CD4-positive, alpha-beta T cell (primary cell): ENCODE measurements at places on chromosomes 3 and 15. TPM values are rescaled to one million over a fixed set of nuclear protein-coding genes. Genes with fewer than 3 reads are reported as not detected.

Gene RPLP1
- 2,615 TPM for total RNA-seq

DNA sequence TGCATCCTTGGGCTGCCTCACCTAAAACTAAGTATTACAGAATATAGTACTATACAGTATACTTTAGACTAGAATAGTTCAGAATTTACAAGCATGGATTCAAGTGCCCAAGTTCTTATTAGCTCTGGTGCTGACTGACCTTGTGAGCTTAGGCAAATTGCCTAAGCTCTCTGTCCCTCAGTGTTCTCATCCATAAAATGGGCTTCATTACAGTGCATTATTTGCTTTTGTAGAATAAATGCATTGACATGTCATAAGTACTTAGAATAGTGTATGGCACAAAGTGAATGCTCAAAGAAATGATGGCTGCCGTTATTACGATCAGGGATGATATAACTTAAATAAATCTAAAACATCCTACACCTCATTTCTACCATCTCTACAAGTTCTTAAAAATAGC lies 269.7 kb downstream of the FOXP1 start:
- no peak for DNase-seq
- H3K4me1 ChIP-seq: peaks cover 15% of the 10 kb centered on the region
- no peak overlapping the region for H3K4me3 ChIP-seq
- peaks cover 6% of the 10 kb centered on the region for H3K36me3 ChIP-seq
- H3K27me3 ChIP-seq: no peaks in the 10 kb centered on the region

GRCh38 chr3:193052354-193053045 lies 134.8 kb upstream of the MB21D2 start:
- no peak overlapping the region for H3K27ac ChIP-seq

DNA sequence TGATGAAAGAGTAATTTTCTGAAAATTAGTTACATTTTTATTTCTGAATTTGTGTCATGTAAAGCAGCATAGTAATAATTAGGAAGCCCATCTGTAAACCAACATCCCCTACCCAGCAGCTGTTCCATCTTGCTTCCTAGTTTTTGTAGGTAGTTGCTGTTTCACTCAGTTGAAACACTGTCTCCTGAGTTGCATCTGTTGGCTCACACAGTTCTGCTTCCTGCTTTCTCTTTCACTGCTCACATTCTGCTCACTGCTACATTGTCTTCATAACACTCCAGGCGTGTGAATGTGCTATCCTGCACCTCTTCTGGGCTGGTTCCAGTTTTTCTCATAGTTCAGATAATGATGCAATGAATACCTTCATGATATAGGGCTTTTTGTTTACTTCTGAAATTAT lies 123.4 kb downstream of the EPHB1 start:
- no peaks in the 10 kb centered on the region for H3K27me3 ChIP-seq
- no peaks in the 10 kb centered on the region for H3K4me1 ChIP-seq
- H3K4me3 ChIP-seq: no peak overlapping the region
- no peaks in the 10 kb centered on the region for H3K36me3 ChIP-seq

GRCh38 chr3:71304684-71305083 lies 278.8 kb downstream of the FOXP1 start:
- no peak for DNase-seq
- H3K27me3 ChIP-seq: no peaks in the 10 kb centered on the region
- no peaks in the 10 kb centered on the region for H3K36me3 ChIP-seq
- peak overlapping the region; percentile 60 for H3K4me3 ChIP-seq
- peak overlapping the region; percentile 69 for H3K27ac ChIP-seq
